ENCODE measurements at places on chromosomes 5 and 9.

- DNase-seq, result no peak
These were observed 244.8 kb upstream of the HAPLN1 start for GRCh38 chr5:83965441-83965840.

GRCh38 chr9:26812217-26812616 lies 80.4 kb downstream of the CAAP1 start:
- no peak for DNase-seq

DNA sequence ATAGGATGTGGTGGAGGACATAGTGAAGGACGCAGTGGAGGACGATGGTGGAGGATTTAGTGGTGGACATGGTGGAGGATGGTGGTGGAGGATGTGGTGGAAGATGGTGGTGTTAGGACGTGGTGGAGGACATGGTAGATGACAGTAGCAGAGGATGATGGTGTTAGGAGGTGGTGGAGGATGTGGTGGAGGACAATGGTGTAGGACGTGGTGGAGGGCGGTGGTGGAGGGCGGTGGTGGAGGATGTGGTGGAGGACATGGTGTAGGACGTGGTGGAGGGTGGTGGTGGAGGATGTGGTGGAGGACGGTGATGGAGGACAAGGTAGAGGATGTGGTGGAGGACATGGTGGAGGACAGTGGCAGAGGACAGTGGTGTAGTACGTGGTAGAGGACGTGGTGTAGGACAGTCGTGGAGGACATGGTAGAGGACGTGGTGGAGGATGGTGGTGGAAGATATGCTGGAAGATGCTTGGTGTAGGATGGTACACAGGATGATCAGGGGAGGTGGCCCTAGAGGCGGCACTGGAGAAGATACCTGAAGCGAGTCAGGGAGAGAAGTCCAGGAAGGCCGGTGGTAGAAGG lies 68.7 kb downstream of the S1PR3 start:
- DNase-seq, result no peak

GRCh38 chr5:168096525-168096924 lies 194.9 kb upstream of the WWC1 start:
- no peak for DNase-seq

DNA sequence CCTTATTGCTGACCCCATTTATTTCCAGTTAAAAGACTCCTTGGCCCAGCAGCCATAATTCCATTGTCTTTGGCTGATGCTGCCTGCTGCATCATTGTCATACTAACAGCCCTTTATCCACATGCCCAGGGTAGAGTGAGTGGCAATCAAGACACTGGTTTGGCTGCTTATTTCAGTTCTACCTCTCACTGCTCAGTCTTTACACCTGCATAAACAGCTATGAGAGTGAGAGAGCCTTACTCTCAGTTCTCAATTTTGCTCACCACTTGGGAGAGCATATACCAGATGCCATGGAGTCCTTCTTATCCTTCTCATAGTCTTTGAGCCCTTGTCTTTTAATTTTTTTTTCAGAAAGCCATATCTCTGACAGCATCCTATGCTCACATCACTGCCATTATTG lies 596.9 kb upstream of the CYLC2 start:
- DNase-seq, result no peak

GRCh38 chr9:4983601-4984165 lies 1.4 kb upstream of the JAK2 start:
- DNase-seq, result no peak

- no peak for DNase-seq
These were observed 4.0 kb downstream of the NAIF1 start for GRCh38 chr9:128062846-128063831.

GRCh38 chr5:2135833-2136232 lies 253.1 kb upstream of the IRX4 start:
- DNase-seq, result no peak

- no peak for DNase-seq
These were observed 110.3 kb downstream of the ST8SIA4 start for GRCh38 chr5:100792781-100793180.

DNA sequence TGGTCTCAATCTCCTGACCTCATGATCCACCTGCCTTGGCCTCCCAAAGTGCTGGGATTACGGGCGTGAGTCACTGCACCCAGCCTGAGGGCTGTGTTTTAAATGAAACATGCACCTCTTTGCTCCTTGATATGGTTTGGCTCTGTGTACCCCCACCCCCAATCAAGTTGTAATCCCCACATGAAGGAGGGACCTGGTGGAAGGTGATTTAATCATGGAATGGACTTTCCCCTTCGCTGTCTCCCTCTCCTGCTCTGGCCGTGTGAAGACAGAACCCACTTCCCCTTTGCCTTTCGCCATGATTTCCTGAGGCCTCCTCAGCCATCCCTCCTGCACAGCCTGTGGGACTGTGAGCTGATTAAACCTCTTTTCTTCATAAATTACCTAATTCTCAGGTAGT lies 12.5 kb upstream of the NOTCH1 start:
- no peak for DNase-seq

- DNase-seq, result no peak
These were observed 32.8 kb downstream of the ZNF474 start for GRCh38 chr5:122162100-122162638.

GRCh38 chr5:54902791-54903473 lies 82.5 kb downstream of the ESM1 start:
- DNase-seq, result peak; percentile 98

DNA sequence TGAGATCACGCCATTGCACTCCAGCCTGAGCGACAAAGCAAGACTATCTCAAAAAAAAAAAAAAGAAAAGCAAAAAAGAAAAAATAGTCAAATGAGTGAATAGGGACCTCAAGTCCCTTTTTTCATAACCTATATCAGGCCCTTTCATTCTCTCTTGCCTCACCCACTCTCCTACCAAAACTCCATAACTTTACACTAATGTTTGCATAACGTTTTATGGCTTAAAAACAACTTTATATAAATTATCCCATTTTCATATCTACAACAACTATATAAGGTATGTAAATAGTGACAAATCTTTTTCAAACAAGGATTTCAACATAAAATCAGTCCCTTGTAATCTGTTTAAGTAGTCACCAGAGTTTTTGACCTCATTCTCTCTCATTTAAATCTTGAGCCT lies 56.9 kb upstream of the PIP5K1B start:
- no peak for DNase-seq

DNA sequence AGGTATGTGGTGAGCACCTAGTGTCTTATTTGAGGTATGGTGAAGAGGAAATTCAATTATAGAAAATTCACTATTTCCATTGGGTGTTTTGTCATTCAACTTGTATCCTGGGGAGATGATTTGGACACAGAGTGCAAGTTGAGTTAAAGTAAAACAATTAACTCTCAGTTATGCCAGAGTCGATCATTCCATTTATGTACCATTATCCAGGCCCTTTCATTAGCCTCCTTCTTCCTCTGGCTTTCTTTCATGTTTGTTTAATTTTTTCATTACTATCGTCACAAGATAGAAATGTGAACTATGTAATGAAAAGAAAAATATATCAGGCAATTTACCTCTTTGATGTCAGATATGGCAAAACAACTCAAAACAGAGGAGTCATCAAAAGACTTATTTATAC lies 1347.2 kb upstream of the NUDT12 start:
- DNase-seq, result no peak

GRCh38 chr5:119750887-119751733 lies 121.8 kb downstream of the FAM170A start:
- DNase-seq, result no peak

GRCh38 chr5:167633931-167634341 lies 657.5 kb upstream of the WWC1 start:
- DNase-seq, result no peak

- no peak for DNase-seq
These were observed 67.2 kb upstream of the CD180 start for GRCh38 chr5:67263656-67264408.

DNA sequence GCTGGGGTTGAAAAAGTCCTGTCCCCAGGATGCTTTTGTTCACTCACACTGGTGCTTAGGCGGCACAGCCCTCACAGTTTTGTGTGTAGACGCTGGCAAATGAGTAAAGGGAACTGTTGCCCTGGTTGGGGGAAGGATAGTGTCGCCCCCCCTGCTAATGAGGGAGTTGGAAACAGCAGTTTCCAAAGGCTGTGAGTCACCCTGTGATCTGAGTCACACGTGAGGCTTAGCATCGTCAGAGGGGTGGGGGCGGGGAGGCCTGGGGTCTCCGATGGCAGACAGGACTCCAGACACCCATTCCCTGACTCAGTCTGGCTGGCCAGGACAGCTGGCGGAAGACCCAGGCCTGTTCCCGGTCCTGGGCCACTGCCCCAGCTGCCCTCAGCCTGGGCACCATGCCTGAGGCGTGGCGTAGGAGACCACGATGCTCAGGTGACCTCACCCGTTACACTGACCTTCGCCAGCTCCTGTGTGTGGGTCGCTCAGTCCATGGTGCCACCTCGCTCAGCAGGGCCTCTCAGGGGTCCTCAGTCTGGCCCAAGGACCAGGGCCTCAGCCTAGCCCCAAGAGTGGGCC lies 2.9 kb downstream of the DNAJB5 start:
- DNase-seq, result no peak

DNA sequence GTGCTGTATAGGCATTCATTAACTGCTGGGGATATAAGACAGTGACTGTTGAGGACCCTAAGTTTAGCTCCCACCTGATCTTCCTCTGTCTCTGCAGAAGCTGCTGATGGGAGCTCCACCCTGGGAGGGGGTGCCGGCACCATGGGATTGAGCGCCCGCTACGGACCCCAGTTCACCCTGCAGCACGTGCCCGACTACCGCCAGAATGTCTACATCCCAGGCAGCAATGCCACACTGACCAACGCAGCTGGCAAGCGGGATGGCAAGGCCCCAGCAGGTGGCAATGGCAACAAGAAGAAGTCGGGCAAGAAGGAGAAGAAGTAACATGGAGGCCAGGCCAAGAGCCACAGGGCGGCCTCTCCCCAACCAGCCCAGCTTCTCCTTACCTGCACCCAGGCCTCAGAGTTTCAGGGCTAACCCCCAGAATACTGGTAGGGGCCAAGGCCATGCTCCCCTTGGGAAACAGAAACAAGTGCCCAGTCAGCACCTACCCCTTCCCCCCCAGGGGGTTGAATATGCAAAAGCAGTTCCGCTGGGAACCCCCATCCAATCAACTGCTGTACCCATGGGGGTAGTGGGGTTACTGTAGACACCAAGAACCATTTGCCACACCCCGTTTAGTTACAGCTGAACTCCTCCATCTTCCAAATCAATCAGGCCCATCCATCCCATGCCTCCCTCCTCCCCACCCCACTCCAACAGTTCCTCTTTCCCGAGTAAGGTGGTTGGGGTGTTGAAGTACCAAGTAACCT lies 22.1 kb downstream of the PCDHGC5 start:
- no peak for DNase-seq

DNA sequence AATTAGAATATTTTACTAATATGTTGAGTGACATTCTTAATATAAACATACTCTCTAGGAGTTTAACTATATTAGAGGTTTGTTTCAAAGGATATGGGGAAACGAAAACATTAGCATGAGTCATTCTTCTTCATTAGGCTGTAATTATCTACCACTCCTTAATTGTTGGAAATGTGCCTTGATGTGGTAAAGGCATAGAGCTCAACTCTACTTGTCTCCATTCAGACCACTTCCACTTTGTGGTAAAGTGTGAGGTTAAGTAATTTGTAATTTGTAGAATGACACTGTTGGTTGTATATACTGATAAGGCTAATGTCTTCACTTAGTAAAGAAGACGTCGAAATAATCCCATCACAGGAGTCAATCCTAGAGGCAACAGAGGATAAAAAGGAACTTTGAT lies 58.1 kb downstream of the HAPLN1 start:
- no peak for DNase-seq

GRCh38 chr5:867300-867870 lies 16.6 kb upstream of the ZDHHC11 start:
- no peak for DNase-seq

DNA sequence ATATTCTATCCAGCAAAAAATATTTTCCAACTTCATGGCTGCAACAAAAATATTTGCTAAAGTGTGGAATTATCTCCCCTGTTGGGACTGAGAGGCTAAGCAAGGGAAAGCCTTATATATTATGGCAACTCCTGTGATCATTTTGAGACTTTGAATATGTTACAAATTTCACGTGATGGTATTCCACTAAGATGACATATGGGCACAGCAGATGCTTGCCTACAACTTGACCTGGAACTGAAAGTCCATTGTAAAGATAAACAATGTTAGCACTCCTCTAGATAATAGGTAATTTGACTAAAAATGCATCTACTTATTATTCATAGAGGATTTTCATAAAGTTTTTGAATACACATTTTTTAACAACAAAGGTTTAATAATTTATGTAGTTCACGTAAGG lies 1141.5 kb upstream of the CDH6 start:
- no peak for DNase-seq

- DNase-seq, result no peak
These were observed 145.3 kb downstream of the MLLT3 start for GRCh38 chr9:20476912-20477521.

GRCh38 chr9:93929231-93929630 lies 25.9 kb downstream of the BARX1 start:
- DNase-seq, result no peak

- DNase-seq, result no peak
These were observed 19.1 kb downstream of the EXOC3 start for GRCh38 chr5:462051-462481.

GRCh38 chr9:21454149-21454548 lies 13.9 kb downstream of the IFNA1 start:
- DNase-seq, result no peak

DNA sequence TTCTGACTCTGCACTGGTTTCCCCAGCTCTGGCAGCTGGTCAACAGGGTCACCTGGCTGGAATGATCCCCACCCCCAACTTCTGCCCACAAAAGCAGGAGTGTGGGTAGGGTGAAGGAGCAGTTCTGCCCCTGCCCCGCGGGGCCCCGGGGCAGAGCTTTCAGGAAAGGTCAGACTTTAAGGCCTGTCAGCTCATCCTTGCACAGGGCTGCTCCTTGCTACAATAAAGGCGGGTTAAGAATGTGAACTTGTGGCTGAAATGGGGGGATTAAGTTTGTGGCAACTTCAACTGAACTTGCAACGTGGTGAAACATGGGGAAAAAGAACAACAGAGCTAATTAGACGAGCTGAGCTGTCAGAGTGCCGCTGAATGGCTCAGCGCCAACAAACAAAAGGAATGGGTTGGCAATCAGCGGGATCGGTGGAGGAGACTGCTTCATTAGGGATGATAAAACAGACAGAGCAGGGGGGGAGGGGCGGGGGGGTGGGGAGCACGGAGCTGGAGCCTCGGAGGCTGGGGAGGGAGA lies 50.8 kb downstream of the CRB2 start:
- peak; percentile 59 for DNase-seq

DNA sequence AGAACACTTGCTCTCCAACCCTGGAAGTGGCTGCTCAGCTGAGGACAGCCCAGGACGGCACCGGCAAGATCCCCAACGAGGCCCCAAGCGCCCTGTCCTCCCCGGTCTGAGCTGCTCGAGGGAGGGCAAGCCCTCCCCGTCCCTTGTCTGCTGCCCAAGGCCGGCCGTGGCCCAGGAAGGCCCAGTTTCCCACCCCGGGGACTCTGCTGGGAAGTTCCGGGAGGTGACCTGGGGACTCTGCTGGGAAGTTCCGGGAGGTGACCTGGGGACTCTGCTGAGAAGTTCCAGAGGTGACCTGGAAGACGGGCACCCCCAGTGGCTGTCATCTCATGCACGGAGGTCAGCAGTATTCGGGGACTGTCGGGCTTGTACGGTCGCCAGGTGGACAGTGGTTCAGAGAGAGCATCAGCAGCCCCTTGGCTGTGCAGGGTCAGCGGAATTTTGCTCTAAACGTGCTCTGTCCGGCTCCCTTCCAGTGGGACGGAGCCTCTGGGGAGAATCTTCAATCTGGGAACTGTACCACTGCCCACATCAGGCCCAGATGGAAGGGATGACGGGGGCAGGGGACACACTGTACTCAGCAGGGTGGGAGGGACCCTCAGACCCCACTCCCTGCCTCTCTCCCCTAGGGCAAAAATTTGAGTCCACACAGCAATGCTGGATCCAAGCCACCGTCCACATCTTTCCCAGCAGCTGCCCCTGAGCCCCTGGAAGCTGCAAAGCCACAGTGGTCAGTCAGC lies 7.2 kb downstream of the NACC2 start:
- no peak for DNase-seq
